ENCODE measurements at places on chromosomes 16 and 17.

- DNase-seq: peak; percentile 46
Measured at GRCh38 chr16:83113317-83113716, 486.5 kb downstream of the CDH13 start.

DNA sequence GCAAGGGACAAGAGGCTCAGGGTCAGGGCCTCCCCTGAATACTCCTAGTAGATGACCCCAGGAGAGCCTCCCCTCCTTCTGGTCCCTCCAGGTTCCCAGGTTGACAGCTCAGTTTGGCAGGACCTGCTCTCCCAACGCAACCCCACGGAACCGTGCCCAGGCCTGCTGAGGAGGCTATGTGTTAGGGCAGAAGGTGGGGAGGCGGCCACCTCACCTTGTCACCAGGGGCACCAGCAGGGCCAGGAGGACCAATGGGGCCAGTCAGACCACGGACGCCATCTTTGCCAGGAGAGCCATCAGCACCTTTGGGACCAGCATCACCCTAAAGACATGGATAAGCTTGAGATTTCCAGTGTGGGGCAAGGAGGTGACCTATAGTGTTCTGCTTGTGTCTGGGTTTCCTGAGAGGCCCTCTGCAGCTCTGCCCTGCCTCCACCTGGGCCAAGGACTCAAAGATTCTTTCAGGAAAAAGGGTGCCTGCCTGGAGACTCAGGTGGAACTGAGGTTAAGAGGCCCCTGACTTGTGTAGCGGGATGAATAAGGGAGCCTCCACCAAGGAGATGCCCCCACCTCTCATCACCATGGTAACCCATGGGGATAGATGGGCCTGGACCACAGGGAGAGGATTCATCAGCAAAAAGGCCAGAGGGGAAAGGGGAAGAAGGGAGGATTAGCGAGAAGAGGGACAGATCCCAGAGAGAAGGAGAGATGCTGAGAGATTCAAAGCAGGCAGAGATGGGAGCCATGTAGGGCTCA, 10.7 kb downstream of the COL1A1 start:
- no peak for DNase-seq

DNA sequence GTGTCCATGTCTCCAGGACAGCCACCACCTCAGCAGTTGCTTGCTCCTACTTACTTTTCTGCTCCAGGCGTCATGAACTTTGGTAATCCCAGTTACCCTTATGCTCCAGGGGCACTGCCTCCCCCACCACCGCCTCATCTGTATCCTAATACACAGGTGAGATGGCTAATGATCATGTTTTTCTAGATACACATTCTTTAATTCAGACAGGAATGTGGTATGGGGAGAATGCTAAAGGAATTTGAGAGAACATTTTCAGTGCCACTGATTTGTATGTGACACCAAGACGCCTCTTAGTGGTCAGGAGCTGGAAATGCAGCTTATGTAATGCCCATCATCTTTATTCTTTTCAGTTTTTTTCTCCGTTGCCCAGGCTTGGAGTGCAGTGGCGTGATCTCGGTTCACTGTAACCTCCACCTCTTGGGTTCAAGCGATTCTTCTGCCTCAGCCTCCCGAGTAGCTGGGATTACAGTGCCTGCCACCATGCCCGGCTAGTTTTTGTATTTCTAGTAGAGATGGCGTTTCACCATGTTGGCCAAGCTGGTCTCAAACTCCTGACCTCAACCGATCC, 8.9 kb upstream of the RAPGEFL1 start:
- peak; percentile 79 for DNase-seq

GRCh38 chr16:71354156-71354555, 4.4 kb upstream of the CALB2 start:
- DNase-seq: no peak

GRCh38 chr16:87144232-87144631, 173.0 kb downstream of the C16orf95 start:
- DNase-seq: no peak

GRCh38 chr17:10050597-10051101, 145.6 kb upstream of the RCVRN start:
- no peak for DNase-seq

- DNase-seq: no peak
Measured at GRCh38 chr16:87093804-87094555, 223.2 kb downstream of the C16orf95 start.

GRCh38 chr16:4313563-4314531, 2.0 kb upstream of the GLIS2 start:
- peak; percentile 95 for DNase-seq

- no peak for DNase-seq
Measured at GRCh38 chr17:29096094-29096493, 53.2 kb downstream of the PIPOX start.

DNA sequence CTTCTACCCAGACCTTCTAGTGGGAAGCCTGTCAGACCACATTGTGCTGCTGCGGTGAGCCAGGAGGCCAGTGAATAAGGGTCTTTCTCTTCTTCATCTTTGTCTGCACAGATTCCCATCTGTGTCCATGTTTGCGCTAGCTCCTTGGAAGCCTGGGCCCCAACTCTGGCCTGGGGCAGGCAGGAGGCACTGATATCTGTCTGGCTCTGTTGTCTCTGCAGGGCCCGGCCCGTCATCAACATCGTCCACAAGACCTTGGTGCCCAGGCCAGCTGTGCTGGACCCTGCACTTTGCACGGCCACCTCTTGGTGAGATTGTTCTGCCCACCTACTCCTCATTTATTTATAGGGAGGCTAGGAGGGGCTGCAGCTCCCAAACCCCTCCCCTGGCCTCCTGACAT, 18.3 kb downstream of the ITGA3 start:
- no peak for DNase-seq

- no peak for DNase-seq
Measured at GRCh38 chr17:55660178-55660886, 62.3 kb downstream of the TMEM100 start.

GRCh38 chr16:11296706-11297491, 15.8 kb upstream of the PRM1 start:
- DNase-seq: peak; percentile 9

DNA sequence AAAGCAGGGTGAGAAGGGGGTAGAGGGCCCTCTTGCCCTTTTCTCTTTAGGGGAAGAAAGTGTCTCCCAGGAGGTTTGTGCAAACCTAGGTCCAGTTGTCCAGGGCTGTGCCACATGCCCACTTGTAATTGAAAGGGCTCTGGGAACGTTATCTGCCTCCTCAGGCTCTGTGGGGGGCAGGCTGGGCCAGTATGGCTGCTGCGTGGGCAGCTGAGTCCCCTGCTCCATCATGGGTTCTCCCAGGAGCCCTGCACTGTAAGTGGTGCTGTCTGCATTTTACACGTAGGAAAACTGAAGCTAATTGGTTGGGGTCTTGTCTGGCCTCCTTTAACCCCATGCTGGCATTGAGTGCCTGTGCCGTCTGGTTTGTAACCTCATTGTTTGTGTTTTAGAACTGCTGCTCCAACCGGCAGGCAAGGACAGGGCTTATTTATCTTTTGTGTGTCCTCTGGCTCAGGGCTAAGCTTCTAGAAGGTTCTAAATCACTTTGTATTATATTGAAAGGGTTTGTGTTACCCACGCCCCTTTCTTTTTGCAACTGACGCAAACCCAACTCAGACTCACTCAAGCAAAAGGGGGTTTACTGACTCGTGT, 117.7 kb upstream of the CIBAR2 start:
- no peak for DNase-seq

DNA sequence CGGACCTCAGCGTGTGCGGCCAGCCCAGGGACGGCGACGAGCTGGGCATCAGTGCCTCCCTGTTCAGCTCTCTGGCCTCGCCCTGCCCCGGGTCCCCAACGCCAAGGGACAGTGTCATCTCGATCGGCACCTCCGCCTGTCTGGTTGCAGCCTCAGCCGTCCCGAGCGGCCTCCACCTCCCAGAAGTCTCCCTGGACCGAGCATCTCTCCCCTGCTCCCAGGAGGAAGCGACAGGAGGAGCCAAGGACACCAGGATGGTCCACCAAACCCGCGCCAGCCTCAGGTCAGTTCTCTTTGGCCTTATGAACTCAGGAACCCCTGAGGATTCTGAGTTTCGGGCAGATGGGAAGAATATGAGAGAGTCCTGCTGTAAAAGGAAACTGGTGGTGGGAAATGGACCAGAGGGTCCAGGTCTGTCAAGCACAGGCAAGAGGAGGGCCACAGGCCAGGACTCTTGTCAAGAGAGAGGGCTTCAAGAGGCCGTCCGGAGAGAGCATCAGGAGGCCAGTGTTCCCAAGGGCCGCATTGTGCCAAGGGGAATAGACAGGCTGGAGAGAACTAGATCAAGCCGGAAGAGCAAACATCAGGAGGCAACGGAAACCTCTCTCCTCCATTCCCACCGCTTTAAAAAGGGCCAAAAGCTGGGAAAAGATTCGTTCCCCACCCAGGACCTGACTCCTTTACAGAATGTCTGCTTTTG, 825 bp downstream of the HASPIN start:
- no peak for DNase-seq

DNA sequence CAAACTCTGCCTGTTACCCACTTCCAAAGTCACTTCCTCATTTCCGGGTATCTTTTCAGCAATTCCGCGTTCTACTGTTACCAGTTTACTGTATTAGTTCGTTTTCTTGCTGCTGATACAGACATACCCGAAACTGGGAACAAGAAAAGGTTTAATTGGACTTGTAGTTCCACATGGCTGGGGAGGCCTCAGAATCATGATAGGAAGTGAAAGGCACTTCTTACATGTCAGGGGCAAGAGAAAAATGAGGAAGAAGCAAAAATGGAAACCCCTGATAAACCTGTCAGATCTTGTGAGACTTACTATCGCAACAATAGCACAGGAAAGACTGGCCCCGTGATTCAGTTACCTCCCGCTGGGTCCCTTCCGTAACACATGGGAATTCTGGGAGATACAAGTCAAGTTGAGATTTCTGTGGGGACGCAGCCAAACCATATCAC, 30.9 kb downstream of the PAFAH1B1 start:
- no peak for DNase-seq

DNA sequence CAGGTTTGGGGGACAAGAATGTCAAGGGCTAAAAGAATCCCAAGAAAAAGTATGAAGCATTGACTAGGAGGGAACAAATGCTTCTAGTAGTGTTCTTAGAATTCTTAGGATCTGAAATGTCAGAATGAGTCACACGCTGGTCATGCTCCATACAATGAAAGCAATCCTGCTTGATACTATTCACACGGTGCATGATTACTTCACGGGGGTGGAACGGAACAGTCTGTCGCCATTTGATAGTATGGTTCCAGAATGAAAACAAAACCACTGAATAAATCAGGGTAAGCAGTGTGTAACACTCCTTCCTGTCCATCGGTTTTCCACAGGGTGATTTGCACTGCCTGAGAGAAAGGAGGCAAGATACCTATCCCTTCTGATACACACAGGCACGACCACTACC, 22.9 kb upstream of the YWHAE start:
- peak; percentile 96 for DNase-seq

DNA sequence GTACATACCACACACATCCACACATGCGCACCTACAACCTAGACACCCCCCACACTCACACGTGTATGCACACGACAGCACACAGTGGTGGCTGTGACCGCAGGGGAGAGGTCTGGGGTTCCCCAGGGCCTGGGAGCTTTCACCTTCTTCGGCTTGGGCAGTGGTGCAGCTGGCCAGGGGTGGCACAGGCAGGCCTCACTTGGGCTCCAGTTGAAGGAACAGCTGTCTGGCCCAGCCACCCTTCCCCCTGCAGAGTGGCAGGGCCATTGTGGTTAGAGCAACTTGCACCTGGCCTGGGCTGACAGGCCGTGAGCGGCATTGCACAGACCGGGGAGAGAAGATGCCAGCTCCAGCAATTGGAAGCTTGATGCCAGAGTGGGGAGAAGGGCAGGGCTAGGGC, 114.5 kb upstream of the GSE1 start:
- no peak for DNase-seq

GRCh38 chr17:76056882-76057281, 15.4 kb downstream of the SRP68 start:
- no peak for DNase-seq

GRCh38 chr17:83109793-83110645, 30.6 kb downstream of the METRNL start:
- peak; percentile 96 for DNase-seq

GRCh38 chr16:75461575-75461974, 2.9 kb downstream of the TMEM170A start:
- DNase-seq: no peak

GRCh38 chr17:1607971-1608320, 20.7 kb downstream of the SLC43A2 start:
- DNase-seq: no peak

- DNase-seq: no peak
Measured at GRCh38 chr16:64830653-64831052, 291.2 kb downstream of the CDH11 start.

DNA sequence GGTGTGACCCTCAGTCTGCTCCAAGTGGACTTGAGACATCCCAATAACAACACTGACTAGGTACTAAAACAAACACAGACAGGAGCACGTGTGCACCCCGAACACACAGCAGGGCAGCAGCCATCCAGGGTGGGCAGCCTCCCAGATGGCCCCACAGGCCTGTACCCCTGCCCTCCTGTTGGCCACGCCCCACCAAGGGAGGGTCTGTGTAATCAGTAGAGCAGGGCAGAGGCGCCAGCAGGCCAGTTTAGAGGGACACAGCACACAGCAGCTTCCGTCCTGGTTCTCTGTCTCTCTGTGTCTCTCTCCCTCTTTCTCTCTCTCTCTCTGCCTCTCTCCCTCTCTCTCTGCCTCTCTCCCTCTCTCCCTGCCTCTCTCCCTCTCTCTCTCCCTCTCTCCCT, 21.4 kb downstream of the ACTG1 start:
- no peak for DNase-seq

GRCh38 chr17:35433075-35433894, 985 bp upstream of the SLFN12 start:
- peak; percentile 98 for DNase-seq

- DNase-seq: no peak
Measured at GRCh38 chr16:78556421-78556820, 457.0 kb downstream of the WWOX start.

- no peak for DNase-seq
Measured at GRCh38 chr17:45170280-45170930, 8.7 kb downstream of the HEXIM2 start.

- DNase-seq: no peak
Measured at GRCh38 chr17:64358261-64358788, 32.3 kb downstream of the PECAM1 start.

- DNase-seq: no peak
Measured at GRCh38 chr16:4640572-4641305, 16.1 kb downstream of the MGRN1 start.

DNA sequence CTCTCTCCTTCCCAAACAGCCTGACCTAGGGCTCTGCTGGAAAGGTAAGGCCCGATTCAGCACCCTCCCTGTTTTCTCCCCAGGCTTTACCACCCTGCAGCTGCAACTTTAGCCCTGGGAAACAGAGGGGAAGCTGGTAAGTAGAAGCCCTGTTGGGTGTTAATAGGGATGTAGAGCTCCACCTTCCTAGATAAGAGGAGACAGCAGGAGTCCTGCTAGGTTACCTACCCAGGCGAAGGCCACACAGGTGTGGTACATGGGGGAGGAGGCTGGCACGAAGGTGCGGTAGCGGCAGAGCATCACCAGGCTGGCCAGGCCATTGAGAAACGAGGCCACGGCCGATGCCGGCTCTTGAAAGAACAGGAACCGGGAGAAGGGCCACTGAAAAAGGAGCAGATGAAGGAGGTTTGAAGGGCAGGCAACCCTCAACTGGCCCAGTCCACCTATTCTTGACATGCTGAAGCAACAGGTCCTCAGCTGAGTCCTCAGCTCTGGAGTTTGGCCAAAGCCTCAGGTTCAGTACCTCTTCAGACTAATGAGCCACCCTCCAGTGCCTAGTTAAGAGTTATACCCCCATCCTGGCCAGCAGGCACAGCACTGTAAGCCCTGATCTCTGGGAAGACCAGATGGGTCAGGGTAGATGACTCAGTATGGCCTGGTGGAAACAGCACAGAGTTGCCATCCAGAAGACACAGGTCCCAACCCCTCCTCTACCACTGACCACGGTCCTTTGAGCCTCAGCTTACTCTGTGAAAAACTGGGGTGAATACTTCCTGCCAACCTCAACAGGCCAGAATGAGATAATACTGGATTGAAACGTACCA, 3.3 kb downstream of the PGAP3 start:
- DNase-seq: no peak

All from kidney tubule cell (primary cell).